ENCODE measurements at places on chromosomes 1 and 21.

GRCh38 chr1:246790833-246791232, 66.6 kb downstream of the SCCPDH start:
- no peak for DNase-seq

GRCh38 chr1:18913065-18913835, 10.9 kb upstream of the ALDH4A1 start:
- peak; percentile 49 for DNase-seq

DNA sequence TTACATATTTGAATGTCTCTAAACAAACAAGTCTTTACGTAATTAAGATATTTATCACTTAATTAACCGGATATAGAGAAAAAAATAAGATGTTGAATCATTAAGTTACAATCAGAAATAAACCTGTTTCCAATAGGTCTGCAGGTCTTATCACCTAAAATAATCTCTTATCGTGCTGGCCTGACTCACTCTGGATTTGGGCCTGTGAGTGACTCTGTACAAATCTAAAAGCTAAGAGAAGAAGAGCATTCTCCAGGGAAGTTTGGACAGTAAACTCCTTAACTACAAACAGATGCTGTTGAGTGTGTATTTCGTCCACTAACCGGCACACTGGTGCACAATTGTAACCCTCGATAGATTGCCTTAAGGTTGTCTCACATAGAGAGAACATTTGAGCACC, 25.3 kb downstream of the CEP104 start:
- no peak for DNase-seq

- DNase-seq, result no peak
Observed at GRCh38 chr1:168110896-168111545, 25.7 kb downstream of the GPR161 start.

DNA sequence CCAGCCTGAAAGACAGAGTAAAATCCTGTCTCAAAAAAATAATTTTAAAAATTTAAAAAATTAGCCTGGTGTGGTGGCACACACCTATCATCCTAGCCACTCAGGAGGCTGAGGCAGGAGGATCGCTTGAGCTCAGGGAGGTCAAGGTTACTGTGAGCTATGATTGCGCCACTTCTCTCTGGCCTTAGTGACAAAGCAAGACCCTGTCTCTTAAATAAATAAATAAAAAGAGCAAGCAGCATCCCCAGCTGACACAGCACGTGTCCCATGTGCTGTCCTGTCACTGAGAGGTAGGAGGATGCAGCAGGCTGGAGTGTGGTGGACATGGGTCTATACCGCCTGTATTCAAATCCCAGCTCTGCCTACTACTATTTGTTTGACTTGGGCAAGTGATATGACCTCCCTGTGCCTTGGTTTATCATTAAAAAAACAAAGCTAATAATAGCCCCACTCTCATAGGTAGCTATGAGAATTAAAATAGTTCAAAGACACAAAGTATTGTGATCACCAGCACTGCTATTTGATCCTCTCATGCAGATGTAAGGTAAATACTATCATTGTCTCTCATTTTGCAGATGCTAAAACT, 22.2 kb upstream of the ECE1 start:
- DNase-seq, result no peak

DNA sequence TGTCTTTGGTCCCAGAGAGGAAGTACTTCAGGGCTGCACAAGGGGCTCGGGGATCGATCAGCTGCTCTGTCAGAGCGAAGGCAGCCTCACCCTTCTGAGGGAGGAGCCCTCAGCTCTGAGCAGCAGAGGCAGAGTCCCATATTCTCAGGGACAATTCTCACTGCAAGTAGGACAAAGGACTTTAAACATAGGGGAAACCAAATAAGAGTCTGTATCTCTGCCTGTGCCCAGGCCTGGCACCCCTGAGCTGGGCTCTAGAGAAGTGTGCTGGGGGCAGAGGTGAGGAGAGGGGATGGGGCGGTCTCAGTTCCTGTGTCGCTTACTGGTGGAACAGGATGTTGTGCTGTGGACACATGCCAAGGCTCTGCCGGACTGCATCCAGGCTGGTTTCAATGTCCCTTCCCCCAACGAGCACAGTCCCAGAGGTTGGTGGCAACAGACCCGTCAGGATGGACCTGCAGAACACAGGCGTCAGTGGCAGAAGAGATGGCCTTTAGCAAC, 76.6 kb downstream of the ABCA4 start:
- no peak for DNase-seq

DNA sequence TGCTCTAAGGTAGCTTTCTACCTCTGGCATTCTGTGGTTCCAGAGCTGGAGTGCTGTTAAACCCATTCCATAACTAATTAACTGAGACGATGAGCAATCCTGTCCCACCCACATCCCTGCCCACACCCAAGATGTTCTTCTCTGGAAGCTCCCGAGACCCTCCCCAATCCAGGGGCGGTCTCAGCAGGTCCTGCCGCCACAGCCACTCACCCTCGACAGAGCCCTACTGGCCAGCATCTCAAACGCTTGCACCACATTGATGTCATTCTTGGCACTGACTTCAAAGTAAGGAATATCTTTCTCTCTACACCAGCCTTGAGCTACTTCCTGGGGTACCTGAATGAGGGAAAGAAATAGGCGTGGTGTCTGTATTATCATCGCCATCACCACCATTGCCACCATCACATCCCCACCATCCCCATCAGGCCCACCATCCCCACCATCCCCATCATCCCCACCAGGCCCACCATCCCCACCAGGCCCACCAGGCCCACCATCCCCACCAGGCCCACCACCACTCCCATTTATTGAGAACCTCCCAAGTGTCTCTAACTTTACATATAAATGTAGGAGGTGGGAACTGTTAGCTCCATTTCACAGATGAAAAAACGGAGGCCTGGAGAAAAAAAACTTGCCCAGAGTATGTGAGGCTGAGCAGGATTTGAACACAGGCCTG, 17.7 kb downstream of the RAB7B start:
- DNase-seq, result no peak

DNA sequence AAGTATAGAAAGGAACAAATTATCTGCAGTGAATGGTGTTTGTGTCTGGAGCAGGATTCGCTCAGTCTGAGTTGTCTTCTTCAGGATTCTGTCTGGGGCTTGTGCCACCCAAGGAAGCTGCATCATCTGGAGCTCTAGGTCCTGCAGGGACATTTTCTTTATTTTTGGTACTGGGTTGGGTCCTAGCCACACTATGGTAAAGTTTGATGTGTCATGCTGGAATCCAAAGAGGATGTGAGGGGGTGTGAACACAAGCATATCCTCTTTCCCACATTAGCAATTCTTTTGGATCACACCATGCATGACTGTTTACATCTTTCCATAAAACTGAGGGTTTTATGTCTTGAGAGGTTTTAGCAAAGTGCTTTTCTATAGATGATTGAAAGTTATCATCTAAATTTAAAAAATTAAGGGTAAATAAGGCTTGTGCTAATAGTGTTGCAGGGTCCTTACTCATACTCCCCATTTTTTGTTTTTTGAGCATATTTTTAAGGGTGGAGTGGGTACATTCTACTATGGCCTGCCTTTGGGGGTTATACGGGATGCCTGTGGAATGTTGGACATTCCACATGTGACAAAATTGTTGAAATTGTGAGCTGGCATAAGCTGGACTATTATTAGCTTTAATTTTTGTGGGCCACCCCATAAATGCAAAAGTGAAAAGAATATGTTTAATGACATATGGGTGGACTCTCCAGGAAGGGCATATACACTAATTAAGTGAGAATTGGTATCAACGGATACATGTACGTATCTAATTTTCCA, 152.0 kb upstream of the HMCN1 start:
- DNase-seq, result peak; percentile 16

DNA sequence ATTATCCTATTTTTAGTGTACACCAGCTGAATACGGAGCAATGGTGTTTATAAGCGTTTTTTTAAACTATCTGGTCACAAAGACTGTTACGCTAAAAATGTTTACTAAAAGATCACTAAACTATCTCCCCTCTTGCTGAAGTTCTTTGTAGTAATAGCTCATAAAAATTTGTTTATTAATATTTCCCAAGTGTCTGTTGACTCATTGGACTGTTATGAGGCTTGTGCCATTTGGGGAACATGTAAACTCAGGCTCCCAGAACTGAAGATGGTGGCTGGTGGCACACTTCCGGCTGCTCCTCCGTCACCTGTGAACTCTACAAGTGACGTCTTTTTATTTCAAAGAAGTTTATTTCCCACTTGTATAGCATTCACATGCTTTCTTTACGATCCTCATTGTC, 46.3 kb downstream of the AIDA start:
- DNase-seq, result no peak

- no peak for DNase-seq
Observed at GRCh38 chr1:110206261-110206920, 3.7 kb upstream of the KCNC4 start.

- no peak for DNase-seq
Observed at GRCh38 chr1:3078430-3078861, 9.4 kb downstream of the PRDM16 start.

GRCh38 chr1:48471691-48472576, at the start of gene SPATA6:
Gene SPATA6, minus strand, starts transcription at chr1:48472204. Its CDS starts 196 bp downstream, at chr1:48472008.
- DNase-seq, result peak; percentile 81

GRCh38 chr1:192629612-192630011, 6.3 kb upstream of the RGS13 start:
- DNase-seq, result no peak

DNA sequence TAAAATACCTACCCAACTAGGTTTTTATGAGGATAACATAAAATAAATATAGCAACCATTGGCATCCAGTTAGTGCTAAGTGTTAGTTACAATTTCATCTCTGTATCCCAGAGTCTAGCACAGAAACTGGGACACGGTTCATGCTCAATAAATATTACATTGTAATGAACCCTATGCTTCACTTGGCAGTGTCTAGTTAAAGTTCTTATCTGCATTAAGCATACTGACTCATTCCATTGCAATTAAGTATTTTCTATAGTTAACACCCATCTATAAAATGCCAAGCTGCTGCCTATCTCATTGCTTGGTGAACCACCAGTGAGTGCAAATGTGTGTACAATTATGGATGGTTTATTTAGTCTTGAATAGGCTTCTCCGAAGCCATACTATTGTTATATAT, 15.2 kb downstream of the CHML start:
- DNase-seq, result no peak

DNA sequence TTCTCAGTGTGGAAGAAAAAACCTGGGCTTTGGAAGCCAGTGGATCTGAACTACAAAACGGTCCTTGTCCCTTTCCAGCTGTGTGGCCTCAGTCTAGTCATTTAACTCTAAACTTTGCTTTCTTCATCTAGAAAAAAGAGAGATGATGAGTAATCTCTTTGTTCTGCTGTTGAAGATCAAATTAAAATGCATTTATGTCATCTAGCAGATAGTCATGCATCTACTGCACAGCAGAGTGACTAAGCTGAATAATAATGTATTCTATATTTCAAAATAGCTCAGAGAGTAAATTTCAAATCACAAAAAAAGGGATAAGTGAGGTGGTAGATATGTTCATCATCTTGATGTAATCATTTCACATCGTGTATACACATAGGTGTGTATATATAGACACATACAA, 473.2 kb downstream of the DSCAM start:
- no peak for DNase-seq

DNA sequence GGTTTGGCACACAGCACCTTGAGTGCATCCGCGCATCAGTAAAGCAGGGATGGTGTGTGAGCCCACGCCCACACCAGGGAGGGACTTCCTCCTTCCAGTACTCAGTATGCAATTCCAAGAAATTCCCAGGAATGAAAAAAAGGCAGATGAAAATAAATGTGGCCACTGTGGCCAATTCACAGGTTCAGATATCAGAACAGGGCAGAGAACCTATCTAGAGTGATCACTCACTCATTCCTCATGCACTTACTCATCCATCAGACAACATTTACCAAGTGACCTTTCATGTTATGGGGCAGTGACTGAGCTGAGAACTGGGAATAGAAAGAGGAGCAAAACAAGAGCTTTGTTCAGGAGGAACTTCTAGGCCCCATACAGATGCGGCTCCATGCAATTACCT, 113.7 kb downstream of the ZSCAN20 start:
- DNase-seq, result peak; percentile 33

DNA sequence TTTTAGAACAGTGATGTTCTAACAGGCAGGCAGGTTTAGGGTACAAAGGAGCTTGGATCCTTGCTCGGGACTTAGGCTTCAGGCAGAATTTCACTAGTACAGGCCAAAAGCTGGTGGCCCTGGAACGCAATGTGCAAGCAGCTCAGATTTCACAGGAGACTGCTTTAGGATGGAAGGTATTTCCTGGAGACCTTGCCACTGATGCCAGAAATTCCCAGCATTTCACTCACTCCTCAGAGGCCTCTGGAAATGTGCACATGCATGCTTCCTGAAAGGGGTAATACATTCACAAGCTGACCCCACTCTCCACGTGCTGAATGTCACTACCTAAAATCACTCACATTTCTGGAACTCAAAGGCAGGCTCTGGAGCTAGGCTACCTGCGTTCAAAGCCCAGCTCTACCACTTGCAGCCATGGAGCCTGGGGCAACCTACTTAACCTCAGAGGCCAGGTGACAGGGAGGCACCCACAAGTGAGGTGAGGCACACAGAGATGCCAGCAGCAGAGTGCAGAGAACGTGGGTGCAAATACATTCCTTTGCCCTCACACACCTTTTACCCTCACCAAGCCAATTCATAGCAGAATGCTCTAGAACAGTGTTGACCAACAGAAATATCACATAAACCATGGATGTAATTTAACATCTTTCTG, 56.5 kb downstream of the CDC7 start:
- peak; percentile 72 for DNase-seq

GRCh38 chr1:33633019-33633801, 160.8 kb downstream of the ZSCAN20 start:
- DNase-seq, result peak; percentile 57

GRCh38 chr1:61639608-61640336, 85.2 kb downstream of the TM2D1 start:
- DNase-seq, result no peak

DNA sequence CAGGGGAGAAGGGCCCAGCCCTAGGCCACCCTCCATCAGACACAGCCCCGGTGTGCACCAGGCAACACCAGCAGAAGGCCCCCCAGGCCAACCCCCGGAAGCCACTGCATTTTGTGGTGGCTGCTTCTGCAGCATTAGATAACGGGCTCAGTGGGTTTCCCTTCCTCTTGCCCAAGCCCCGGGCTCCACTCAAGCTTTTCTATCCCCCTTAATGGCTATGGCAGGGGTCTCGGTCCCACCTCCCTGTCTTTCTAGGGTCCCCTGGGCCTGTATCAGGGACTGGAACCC, 18.9 kb downstream of the C1orf174 start:
- DNase-seq, result no peak

DNA sequence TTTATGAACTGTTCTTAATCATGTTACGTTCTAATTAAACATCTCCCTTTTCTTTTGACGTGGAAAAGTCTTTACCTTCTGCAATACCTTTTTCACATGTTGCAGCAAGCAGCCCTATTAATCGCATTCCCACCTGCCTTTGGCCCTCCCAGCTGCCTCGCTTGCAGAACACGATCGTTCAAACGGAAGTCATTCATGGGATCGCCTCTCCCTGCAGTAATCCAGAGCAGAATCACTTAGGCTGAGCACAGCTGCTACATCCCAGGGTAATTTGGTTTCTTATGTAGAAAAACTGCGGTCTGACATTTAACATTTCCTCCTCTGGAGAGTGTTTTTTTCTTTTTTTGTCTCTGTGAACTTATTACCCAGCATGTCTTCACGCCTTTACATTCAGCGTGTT, 206.3 kb downstream of the KIF26B start:
- DNase-seq, result no peak

GRCh38 chr1:109783436-109783835, 19.7 kb upstream of the EPS8L3 start:
- DNase-seq, result peak; percentile 94

GRCh38 chr1:53278298-53278725, 40.0 kb upstream of the MAGOH start:
- no peak for DNase-seq

GRCh38 chr21:39153373-39153772, 29.9 kb downstream of the PSMG1 start:
- no peak for DNase-seq
